ENCODE measurements at places on chromosomes 7 and 10.

GRCh38 chr10:131115801-131116200, 195.7 kb downstream of the TCERG1L start:
- no peak for DNase-seq

- DNase-seq: no peak
Measured at GRCh38 chr7:155947051-155947450, 134.8 kb upstream of the SHH start.

GRCh38 chr7:131649003-131649541, 92.6 kb upstream of the PODXL start:
- DNase-seq: no peak

DNA sequence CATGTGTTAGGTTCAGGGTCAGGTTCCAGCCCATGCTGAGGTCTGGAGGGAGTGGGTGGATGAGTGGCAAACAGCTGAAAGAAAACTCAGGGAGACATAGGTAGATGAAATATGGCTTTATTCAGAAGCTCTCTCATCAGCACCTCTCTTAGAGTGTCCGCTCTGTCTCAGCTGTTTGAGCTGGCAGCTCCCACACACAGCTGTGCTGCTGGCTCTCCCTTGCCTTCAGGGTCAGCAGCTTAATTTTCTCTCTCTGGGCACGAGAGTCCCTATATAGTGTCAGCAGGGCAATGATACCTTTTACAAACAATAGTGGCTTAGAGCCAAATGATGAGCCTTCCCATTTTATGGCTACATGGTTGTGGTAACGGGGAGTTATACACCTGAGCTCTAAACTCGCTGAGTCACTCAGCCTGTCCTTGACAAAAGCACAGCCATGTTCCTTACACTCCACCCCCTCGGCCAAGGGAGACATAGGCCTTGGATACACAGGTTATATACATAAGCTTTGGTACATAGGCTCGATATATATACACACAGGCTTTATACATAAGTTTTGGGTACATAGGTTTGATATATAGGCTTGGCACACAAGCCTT, 10.4 kb downstream of the RNF133 start:
- no peak for DNase-seq

DNA sequence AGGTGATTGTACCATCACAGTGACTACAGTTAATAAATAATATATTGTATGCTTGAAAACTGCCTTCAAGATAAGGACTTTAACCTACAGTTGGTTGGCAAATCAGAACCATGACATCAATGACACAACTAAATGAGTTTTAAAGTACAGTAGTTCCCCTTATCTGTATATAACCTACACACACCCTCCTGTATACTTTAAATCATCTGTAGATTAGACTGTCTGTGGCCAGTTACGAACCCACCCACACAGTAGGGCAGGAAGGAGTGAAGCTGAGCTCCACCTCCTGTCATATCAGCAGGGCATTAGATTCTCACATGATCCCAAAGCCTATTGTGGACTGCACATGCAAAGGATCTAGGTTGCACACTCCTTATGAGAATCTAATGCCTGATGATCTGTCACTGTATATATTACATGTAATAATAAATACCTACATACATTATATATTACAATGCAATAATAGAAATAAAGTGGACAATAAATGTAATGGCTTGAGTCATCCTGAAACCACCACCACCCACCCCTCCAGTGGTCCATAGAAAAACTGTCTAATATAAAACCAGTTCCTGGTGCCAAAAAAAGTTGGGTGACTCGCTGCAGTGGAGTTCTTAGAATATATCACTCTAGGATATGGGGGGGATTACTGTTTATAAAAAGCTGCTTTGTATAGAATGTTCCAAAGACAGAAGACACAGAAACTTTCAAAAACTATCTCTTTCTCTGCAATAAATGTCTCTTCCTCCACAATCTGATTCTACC, 5.6 kb downstream of the TPK1 start:
- no peak for DNase-seq

- DNase-seq: no peak
Measured at GRCh38 chr10:34520084-34520483, 295.0 kb downstream of the PARD3 start.

DNA sequence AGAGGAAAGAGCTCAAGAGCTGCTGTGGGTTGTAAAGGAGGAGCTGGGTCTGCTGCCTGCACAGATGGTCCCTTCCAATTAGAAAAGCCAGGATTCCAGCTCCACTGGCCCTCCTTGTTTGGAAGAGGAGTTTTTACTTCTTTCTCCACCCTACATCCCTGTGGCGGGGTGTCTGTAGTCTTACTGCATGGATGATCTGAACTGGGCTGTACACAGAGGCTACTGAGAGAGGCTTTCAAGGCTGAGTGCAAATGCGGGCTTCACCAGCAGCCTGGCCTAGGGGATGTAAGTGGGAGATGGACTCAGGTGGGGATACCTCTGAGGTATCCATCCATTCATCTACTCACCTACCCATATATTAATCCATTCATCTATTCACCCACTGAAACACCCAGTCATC, 7.1 kb upstream of the CXCL12 start:
- DNase-seq: no peak

- no peak for DNase-seq
Measured at GRCh38 chr10:132109341-132110110, 43.8 kb downstream of the JAKMIP3 start.

DNA sequence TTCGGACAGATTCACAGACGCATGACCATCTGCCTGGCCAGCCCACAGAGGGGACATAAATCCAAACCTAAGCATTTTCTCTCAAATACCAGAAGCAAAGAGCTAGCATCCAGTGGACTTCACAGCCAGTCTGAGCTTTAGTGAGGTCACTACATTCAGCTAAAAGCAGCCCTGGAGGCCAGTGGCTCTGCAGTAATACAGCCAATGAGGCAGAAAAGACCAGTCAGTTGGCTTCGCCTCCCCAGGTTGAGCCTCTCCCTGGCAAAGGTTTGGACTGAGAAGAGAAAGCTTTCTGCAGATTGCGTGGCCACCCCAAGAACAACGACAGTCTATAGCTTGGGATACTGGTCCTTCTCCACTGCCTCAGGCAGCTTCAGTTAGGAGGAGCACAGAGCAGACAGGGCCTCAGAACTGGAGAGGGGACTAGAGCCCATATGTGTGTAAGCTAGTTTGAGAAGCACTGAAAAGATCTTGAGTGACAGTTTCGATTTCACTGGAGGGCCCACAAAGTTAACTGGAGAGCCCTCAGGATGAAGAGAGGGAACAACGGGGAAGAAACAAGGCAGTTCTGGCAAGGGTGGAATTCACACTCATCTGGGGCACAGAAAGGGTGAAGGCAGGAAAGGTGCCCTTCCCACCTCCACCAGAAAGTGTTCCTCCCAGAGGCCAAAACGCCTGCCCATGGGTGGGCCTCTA, 3.8 kb downstream of the WDR91 start:
- DNase-seq: no peak

DNA sequence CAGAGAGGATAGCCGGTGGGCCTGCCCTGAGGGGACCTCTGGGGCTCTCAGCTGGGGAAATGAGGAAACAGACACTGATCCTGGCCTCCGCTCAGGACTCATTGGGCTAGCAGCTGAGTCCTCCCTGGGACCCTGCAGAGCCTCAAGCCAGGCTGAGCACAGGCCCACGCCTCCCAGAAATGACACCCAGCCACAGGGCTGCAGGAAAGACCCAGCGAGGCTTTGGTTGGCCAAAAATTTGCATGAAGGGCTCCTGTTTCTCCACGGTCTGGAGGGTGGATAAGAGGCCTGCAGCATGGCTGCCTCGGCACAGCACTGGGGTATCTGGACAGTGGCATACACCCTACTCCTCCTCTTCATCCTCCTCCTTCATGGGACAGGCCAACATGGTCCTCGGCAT, 60.4 kb downstream of the ZNF33B start:
- no peak for DNase-seq

- DNase-seq: no peak
Measured at GRCh38 chr10:33979195-33979594, 644.7 kb upstream of the NRP1 start.

- DNase-seq: no peak
Measured at GRCh38 chr10:99775850-99776249, 6.6 kb upstream of the ABCC2 start.

DNA sequence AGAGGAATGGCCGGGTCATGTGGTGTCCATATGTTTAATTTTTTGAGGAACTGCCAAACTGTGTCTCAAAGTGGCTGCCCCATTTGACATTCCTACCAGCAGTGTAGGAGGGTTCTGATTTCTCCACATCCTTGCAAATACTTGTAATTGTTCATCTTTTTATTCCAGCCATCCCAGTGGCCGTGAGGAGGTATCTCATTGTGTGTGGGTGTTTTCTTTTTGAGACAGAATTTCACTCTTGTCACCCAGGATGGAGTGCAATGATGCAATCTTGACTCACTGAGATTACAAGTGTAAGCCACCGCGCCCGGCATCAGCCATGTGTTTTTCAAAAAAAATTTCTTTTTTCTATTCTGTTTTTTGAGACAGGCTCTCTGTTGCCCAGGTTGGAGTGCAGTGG, 38.7 kb upstream of the DLG5 start:
- no peak for DNase-seq

- DNase-seq: no peak
Measured at GRCh38 chr10:11587722-11588259, 23.7 kb downstream of the USP6NL start.

DNA sequence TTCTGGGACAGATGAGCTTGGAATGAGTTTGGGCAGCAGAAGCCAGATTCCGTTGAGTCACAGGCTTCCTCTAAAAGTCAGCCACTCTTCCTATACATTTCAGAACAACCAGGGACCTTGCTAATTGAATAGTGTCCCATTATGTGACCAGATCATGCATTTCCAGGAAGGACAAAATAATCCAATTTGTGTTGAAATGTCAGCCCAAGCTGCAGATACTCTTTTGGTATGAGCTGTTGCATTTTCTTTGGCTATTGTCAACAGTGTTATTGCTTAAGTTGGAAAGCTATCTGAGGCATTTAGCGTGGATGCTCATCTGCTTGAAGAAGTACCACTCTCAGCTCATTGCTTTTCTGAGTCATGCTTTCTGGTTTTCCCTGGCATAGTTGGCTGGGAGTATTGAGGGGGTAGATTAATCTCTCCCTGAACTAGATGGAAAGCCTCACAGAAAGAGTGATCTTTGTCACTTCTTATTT, 223.7 kb upstream of the HABP2 start:
- no peak for DNase-seq

GRCh38 chr10:88659725-88660597, 4.3 kb upstream of the LIPF start:
- DNase-seq: no peak

DNA sequence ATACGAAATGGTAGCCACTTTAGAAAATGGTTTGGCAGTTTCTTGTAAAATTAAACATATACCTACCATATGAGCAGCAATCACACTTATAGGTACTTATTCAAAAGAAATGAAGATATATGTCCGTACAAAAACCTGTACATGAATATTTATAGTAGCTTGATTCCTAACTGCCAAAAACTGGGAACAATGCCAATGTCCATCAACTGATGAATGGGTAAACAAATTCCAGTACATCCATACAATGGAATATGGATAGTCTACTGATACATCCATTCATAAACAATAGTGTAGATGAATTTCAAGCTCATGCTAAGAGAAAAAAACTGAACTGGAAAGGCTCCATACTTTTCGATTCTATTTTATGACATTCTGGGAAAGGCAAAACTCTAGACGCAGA, 68.5 kb downstream of the AGK start:
- no peak for DNase-seq

GRCh38 chr7:70352906-70353305, 754.6 kb downstream of the AUTS2 start:
- no peak for DNase-seq

DNA sequence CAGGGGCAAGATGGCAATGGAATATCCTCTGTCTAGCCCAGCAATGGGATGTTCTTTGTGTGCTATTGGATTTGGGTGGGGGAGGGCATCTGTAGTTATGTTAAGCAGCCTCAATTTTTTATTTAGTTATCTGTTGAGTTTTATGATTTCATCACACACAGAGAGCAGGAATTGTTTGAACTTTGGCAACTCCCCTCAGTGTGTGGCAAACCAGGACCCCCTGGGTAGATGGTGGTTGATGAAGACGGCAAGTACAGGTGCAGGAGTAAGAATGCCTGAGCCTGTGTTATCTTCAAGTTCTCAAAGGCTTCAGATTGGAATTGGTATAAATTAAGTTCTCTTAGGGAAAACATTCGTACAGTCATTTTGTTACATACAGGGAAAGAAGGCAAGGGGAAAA, 142.4 kb upstream of the SAMD8 start:
- DNase-seq: no peak

- DNase-seq: no peak
Measured at GRCh38 chr7:94422827-94423460, 28.2 kb downstream of the COL1A2 start.

DNA sequence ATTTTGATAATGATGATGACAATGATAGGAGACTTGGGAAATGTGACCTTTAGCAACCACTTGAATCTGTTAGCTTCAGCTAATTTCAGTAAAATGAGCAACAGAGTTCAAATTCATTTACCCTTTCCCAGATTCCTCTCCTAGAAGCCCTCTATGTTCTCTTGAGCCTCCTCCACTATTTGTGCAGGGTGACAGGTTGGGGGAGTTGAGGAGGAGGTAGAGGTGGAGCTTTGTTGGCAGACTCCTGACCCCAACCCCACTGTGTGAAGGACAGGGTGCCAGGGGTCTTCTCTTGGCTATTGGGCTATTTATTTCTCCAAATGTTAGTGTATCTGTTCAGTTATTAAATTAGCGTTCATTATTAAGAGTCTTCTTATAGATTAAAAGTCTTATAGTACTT, 422.3 kb downstream of the GFRA1 start:
- DNase-seq: no peak

- DNase-seq: no peak
Measured at GRCh38 chr10:105872665-105873064, 1231.6 kb downstream of the SORCS3 start.

GRCh38 chr10:45509491-45509890, 135.5 kb downstream of the ALOX5 start:
- no peak for DNase-seq

DNA sequence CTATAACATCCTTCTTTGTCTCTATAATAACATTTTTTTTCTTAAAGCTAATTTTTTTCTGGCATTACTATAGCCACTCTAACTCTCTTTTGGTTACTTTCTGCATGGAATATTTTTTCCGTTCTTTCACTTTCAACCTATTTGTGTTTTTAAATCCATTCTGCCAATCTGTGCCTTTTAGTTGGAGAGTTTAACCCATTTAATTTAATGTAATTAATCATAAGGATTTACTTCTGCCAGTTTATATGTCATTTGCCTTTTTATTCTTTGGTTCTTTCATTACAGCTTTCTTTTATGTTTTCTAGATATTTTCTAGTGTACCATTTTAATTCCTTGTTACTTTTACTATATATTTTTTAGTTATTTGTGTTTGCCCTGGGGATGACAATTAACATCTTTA, 78.6 kb downstream of the TMEM270 start:
- DNase-seq: no peak

- no peak for DNase-seq
Measured at GRCh38 chr7:90568213-90568612, 27.9 kb upstream of the CDK14 start.

- no peak for DNase-seq
Measured at GRCh38 chr10:29465384-29465783, 169.4 kb downstream of the SVIL start.

- no peak for DNase-seq
Measured at GRCh38 chr7:30469303-30469702, 9.3 kb downstream of the NOD1 start.

Data from activated T-helper 2 cell treated with anti-CD3 and anti-CD28 coated beads, Interferon-gamma antibody, Interleukin-2, Interleukin-4, amounts not matched to agents 10 μg/mL and 5 μg/mL and 100 μg/mL, durations not matched to agents 14 hours and 24 hours and 36 hours (primary cell).